ENCODE measurements at places on chromosomes 7 and 10. TPM values are rescaled to one million over a fixed set of nuclear protein-coding genes. Genes with fewer than 3 reads are reported as not detected.

- no peak for DNase-seq
Measured at GRCh38 chr7:110187877-110188554, 902.9 kb upstream of the LRRN3 start.

GRCh38 chr7:151689196-151689971 lies 169.7 kb upstream of the RHEB start:
- DNase-seq = no peak

CPED1 gene
- total RNA-seq = 15.0 TPM

BTBD16 gene
- not detected for total RNA-seq

DNA sequence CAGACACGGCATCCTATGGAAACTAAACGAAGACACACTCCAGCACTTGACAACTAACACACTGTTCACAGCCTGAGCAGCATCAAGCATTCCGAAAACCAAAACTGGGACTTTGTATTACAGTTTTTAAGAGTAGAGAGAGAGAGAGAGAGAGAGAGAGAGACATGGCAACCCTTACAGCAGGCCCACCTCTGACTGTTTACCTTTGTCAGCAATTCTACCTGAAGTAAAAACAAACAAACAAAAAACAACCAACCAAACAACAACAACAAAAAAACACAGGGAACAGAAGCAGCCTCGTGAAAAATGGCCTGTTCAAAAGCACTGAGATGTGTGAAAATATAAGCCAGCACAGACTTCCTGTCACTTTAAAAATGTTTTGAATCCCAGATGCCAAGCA lies 118.0 kb downstream of the SPAG6 start:
- no peak for DNase-seq

- DNase-seq = no peak
Measured at GRCh38 chr7:787332-788240, 44.7 kb upstream of the SUN1 start.

GPNMB gene
- 156 TPM for total RNA-seq

DNA sequence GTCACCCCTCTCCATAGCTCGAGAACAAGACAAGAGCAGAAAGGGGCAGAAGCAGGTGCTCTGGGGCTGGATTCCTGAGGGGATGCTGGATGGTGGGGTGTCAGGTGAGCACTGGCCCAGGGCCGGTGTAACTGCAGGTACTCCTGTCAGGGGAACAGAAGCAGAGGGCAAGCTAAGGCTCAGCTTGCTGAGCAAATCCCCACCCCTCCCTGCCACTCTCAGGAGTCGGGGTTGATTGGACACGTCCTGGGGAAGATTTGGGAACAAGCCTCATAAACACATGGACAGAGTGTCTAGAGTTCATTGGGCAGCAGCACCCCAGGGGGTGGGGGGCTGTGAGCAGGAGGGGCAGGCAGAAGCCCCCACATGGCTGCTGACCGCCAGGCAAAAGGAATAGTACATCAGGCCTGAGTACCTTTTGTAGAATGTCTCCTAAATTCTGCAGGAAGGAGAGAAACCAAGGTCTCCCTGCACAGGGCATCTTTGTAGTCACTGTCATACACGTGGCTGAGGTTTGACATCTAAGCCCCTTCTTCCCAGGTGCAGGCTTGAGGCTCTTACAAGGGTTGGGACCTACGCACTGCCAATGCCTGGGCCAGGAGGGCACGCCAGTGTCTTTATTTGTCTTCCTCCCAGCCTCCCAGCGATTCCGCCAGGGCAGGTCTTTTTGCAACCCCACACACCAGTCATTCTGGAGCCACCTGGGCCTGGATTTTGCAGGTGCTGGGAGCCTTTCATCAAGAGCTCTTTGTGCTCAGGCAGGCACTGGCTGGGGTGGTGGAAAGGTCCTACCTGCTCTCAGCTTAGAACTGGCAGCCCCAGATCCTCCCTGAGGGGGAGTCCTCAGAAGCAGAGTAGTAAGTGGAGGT lies 2.8 kb downstream of the CALML3 start:
- no peak for DNase-seq

CH25H gene
- total RNA-seq = 0.78 TPM

GRCh38 chr7:108836256-108836655 lies 266.6 kb downstream of the DNAJB9 start:
- no peak for DNase-seq

GRCh38 chr10:114044247-114045135 lies 825 bp downstream of the ADRB1 start:
- DNase-seq = no peak

DNA sequence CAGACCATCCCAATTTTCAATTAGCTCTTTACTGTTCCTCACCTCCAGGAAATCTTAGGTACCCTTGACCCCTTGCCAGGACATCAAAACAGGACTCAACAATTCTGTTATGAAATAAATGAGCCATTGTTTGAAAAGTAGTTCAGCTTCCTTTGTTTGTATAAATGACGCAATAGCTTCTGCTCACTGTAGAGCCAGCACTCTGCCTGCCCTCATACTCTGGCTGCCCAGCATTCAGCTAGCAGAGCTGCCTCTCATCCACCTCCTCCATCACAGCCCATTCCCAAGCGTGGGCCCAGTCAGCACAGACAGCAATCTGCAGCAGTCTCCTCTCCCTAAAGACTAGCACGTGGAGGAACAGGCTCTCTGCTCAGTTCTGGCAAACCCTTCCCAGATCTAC lies 478.6 kb downstream of the GRID1 start:
- no peak for DNase-seq

SND1 gene
- total RNA-seq = 90.5 TPM
